ENCODE measurements at places on chromosomes 11 and 22.

GRCh38 chr11:23569547-23569946 lies 709.3 kb upstream of the CCDC179 start:
- DNase-seq = no peak

DNA sequence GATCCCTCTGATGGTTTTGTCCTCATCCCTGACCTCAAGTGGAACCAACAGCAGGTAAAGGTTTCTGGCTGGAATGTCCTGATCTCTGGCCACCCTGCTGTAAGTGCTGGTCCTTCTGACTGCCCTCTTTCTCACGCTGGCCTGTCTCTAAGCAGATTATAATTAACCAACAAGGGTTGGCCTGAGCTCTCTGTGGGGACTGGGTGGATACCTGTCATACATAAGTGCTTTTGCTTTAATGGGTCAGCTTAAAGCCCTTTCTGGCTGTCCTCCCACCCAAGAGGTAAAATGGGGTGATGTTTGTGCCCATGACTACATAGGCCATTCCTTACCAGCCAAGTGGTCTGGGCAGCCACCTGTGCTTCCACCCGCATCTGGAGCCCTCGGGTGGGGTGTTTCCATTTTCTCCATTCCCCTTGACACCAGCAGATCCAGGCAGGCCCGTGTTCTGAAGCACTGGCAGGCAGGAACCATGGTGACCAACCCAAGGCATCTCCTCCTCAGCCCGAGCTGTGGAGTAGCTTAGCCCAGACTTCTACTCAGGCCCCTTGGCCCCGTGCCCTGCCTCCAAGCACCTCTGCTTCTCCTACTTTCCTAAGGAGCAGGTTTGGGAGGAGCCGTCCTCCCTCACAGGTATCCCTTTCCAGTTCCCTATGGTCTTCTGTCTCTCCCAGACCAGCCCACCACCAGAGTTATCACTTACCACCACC lies 17.0 kb upstream of the ST3GAL4 start:
- DNase-seq = no peak

GRCh38 chr22:24504956-24505736 lies 10.0 kb downstream of the UPB1 start:
- no peak for DNase-seq

GRCh38 chr11:9126636-9127035 lies 35.2 kb upstream of the SCUBE2 start:
- DNase-seq = no peak

DNA sequence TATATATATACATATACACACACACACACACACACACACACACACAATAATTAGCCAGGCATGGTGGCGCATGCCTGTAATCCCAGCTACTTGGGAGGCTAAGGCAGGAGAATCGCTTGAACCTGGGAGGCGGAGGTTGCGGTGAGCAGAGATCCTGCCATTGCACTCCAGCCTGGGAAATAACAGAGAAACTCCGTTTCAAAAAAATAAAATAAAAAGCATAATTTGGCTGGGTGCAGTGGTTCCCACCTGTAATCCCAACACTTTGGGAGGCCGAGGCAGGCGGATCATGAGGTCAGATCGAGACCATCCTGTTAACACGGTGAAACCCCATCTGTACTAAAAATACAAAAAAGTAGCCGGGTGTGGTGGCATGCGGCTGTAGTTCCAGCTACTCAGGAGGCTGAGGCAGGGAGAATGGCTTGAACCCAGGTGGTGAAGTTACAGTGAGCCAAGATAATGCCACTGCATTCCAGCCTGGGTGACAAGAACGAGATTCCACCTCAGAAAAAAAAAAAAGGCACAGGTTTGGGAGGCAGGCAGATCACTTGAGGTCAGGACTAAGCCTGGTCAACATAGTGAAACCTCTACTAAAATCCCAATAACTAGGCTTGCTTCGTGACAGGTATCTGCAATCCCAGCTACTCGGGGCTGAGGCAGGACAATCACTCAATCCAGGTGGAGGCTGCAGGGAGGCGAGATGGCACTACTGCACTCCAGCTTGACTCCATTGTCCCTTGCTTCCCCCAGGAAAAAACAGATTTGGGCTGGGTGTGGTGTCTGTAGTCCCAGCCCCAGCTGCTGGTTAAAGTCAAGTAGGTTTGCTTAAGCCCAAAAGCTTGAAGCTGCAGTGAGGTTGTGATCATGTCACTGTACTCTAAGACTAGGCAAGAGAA lies 11.8 kb upstream of the WDR74 start:
- no peak for DNase-seq

GRCh38 chr22:17945888-17946648 lies 78.3 kb downstream of the MICAL3 start:
- DNase-seq = no peak

GRCh38 chr11:3795131-3796001 lies 2.0 kb downstream of the NUP98 start:
- no peak for DNase-seq

DNA sequence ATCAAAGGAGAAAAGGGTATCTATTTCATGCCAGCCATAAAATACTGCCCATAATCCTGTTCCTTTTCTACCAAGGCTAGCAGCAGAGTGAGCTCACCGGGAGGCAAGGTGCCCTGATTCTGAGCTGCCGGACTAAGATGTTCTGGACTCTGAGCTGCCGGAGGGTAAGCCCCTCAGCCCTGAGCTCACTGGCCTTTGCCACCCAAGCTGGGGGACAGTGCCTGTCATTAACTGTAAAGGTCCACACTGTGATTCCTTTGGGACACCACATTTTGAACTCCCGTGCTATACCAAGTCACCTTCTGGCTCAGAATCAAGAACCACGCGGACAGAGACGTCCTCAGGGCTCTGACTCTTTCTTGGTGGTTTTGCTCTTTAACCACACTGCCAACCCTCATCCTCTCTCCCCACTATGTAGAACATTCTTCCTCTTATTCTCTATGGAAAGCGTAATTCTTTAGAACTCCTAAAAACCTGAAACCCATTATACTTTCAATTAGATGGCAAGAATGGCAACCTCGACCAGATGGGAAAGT lies 88.4 kb upstream of the BID start:
- no peak for DNase-seq

- DNase-seq = no peak
Observed at GRCh38 chr22:31750365-31751284, 693 bp upstream of the PRR14L start.

DNA sequence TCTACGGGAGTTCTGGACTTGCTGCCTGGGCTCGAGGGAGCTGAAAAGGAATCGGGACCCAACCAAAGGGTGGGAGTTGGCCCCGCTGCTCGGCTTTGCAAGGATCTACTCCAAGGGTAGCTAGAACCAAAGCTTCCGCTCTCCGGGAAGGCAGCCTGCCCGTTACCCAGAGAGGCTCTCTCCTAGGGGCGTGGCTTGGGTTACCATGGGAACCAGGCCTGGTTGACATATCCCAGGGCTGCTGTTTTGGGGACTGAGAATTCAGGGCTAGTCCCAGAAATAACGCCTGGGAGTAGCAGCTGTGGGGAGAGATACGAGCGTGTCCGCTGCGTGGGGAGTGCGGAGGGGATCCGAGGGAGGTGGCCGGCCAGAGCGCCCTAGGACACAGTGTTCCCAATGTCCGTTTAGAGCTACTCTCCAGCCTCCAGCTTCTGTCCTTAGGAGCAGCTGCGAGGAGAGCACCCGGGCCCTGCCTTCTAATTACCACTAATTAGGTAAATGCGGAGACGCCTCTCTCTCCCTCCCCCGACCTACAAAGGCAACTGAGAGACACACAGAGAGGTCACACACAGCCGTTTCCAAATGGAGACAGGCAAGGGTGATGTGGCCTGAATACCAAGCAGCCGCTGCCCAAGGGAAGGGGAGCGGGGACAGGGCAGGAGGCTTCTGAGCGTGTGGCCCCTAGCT lies 141.6 kb upstream of the CADM1 start:
- DNase-seq = no peak

GRCh38 chr11:134734141-134734845 lies 322.3 kb upstream of the B3GAT1 start:
- DNase-seq = no peak

DNA sequence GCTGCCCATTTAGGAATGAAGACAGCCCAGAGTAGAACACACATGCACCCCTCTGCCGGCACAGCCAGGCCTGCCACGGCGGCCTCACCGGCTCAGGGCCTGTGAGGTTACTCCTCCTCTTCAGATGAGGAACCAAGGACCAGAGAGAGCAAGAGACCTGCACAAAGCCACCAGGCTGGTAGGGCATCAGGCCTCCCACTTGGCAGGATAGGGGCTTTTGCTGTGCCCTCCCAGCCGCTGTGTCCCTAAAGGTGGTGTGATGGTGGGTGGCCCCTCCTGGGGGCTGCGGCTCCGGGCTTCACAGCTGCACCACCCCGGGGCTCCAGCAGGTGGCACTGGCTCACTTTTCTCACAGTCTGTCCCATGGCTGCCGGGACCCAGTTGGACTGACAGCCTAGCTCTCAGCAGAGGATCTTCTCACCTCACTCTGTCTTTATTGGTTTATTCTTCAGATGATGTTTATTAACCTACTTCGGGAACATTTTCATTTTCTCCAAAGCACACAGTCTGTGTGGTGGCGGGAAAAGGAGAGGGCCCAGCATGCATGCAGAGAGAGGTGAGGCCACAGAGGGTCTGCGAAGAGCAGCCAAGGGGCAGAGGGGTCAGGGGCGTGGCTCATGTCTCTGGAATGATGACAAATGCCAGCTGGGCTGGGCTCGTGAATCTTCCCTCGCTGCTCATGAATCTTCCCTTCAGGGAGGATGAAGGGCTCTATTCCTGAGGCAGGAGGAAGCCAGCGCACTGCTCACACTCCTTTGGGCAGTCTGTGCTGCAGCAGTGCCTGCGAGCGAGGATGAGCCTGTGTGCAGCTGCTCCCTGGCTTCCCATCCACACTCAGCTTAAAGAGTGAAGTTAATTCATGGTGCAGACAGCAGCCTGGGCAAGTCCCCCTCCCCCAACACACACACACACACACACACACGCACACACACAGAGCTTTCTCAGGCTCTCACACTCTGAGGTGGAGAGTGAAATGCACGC lies 101.1 kb upstream of the PITPNB start:
- DNase-seq = peak; percentile 42

DNA sequence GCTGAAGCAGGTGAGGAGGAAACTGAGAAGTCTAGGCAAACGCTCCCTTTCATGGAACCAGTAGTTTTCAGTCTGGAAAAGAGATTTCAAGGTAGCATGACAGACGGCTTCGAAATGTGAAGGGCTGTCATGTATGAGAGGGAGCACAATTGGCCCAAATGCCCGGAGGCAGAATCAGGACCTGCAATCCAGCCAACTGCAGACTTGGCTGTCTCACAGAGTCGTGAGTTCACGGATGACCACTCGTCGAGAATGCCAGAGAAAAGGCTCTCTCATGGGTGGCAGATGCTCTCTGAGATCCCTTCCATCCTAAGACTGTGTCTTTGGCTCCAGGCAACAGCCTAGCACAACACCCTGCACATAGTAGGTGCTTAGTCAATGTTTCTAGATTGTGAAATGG lies 134.8 kb downstream of the DSCAML1 start:
- no peak for DNase-seq

DNA sequence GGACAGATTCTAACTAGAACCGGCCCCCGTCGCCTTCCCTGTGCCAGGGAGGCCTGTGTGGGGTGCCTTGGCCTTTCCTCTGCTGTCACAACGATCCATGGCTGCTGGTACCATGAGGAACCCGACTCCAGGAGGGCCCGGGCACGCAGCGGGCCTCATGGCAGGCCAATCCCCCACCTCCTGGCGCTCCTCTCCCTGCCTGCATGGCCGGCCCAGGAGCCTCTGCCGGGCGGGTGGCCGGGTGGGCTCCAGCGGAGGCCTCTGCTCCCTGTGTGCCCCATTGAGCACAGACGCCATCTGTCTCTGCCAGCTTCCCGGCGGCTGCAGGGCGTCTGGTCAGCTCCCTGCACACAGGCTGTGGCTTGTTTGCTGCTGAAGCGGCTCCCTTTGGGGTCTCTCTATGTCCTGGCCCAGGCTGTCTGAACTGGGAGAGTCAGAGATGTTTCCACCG lies 86.5 kb downstream of the MYEOV start:
- no peak for DNase-seq

DNA sequence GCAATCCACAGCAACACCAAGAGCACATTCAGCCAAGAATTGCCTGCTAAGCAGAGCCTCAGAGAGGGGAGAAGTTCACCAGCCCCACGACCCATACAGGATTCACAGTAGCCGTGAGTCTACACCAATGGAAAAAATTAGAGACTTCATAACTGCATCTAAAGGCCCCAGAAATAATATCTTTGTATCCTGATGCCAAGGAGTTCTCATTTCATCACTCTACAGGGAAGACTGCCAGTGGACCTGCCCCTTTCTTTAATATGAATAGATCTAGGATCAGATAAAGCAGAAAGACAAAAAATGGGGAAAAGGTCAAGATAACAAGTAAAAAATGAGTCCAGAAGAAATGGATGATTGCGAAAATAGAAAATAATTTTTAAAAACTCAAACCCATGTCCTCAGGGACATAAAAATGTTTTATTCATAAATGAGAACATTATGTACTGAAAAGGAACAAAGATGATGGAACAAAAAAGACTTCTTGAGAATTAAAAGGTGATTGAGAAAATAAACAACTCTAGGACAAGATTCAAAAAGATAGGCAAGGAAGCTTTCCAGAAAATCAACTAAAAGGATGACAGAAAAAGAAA lies 9.5 kb downstream of the APOL3 start:
- no peak for DNase-seq

- DNase-seq = no peak
Observed at GRCh38 chr11:128318856-128319474, 268.4 kb downstream of the ETS1 start.

DNA sequence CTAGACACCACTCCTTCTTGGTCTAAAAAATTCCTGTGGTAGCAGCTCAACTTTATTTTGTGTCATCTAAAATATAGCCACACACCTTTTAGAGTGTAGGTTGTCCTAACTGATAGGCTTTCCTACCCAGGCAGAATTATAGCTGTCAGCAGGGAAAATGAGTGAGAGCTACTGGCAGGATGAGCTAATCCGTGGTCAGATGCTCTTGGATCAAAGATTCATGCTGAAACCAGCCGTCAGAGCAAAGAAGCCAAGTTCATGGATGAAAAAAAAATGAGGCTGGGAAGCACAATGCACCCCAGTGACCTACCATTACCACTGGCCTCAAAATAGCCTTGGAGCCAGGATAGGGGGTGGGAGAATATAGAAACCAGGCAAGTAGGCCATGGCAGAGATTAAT lies 113.1 kb upstream of the BLID start:
- DNase-seq = no peak

DNA sequence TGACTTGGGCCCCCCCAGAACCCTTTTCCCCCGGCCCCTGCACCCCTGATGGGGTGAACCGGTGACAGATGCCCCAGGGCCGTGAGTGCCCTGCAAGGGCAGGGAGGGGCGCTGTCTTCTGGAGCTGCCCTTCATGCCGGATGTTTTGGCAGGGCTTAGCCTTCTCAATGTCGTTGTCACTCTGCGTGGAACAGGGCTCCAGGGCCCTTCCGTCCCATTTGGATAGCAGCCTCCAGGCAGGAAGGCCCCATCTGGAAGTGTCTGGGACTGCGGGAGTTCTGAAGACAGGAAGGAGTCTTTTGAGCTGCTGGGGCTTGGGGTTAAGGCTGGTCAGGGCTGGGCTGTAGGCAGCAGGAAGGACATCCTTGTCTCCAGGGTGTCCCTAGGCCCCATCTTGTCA lies 4.6 kb downstream of the FRMD8 start:
- no peak for DNase-seq

DNA sequence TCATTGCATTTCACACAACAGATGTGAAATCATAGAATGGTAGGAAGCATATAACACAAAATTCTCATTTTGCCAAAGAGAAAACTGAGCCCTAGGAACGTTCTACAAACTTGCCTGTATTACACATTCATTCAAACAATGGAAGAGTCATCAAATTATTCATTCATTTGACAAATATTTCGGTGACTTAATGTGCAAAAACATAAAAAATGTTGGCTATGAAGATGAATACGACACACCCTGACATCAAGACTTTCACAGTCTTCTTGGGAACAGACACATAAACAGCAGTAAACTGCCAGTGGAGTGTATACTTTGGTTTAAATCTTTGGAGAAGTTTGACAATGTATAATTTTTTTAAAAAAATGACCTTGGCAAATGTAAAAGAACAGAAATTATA lies 20.4 kb upstream of the C11orf87 start:
- DNase-seq = no peak

Measured in stimulated activated CD4-positive, alpha-beta T cell treated with anti-CD3 and anti-CD28 coated beads, Interleukin-2, amount 100 ng/mL, for 4 hours (primary cell).